SHP77 (cell line): ENCODE measurements at places on chromosomes 16 and 17.
A peak's percentile ranks its signal among the peaks of the same experiment; 100 is the strongest.

DNA sequence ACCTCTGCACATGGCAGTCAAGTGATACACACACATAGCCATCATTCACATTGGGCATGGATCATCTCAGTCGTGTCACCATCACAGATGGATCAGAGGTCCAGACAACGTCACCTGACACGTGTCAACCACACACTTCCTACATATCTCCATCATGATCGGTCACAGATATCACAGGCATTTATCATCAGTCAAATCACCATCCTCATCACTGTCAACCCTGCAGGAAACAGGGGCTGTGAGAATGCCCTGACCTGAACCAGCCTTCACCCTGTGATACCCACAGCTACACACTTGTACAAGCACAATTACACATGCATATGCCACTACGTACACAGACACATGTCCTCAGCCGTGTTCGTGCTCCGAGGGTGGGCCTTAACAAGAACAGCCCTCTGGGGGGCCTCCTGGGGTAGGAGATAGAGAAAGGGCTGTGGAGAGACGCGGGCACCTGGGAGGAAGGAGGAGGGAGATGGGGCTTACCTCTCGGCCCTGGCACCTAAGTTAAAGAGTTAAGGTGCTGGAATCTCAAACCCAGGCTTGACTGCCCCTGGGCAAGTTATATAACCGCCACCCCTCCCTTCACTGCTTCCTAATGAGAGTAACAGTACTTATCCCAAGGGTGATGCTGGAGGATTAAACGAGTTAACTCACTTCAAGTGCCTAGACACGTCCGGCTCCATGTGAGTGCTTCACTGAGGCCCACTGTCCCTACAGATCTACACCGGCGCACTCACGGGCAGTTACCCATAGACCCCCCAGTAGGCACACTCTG lies 1.1 kb downstream of the SLC12A4 start:
- no peak for DNase-seq

DNA sequence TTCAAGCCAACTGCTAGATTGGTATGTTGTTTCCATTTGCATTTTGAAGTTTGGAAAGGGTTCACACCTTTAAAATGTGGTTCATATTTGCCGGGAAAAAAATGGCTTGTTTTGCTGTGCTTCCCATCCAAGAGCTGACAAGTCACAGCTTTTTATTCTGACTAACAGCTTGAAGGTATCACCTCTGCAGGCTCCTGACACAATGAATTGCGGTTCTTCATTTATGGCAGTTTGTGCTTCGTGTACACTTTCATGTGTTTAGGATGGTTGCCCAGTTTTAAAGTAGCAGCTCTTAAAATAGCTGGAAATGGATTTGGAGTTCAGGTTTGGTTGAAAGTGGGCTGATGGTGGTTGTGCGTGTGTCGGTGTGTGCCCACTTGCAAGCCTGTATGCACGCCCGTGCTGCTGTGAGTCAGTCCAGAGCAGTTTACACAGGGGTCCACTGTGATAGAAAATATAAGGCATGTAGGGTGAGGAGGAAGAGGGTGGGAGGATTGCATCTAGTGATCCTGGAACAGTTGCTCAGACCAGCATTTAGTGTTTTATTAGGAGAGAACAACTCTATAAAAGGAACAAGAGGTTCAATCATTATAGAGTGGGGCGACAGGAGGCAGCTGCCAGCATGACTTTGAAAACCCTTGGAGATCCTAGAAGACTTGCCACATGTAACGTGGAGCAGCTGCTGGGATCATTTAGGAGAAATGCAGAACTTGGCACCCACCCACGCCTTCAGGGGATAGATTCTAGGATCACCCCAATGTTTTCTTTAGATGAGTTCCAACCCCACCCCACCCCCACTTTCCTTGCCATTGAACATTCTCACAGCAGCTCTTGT lies 108.0 kb upstream of the TBX2 start:
- no peak for DNase-seq

DNA sequence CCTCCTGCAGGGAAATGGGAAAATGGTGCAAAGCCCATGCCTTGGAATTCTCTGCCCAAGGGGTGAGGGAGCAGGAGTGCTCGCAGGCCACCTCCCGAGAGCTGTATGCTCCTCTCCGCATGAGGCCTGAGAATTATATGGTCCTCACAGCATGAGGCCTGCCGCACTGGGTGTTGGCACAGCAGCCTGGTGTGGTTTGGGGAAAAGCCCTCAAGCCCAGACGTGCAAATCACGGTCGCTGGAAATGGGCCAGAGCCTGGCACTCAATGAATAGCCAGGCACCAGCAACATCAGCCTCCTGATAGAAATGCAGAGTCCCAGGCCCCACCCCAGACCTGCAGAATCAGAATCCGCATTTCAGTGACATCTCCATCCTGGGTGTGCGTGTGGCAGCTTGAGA lies 156.4 kb upstream of the FOXF1 start:
- DNase-seq = no peak

GRCh38 chr17:30570596-30571265 lies 93.5 kb downstream of the GOSR1 start:
- DNase-seq = no peak

GRCh38 chr16:66459878-66460277 lies 32.8 kb downstream of the BEAN1 start:
- peak; percentile 67 for DNase-seq

- no peak for DNase-seq
Measured at GRCh38 chr17:32960815-32961214, 30.8 kb upstream of the SPACA3 start.

GRCh38 chr16:1830213-1830612 lies 3.2 kb downstream of the FAHD1 start:
- no peak for DNase-seq

DNA sequence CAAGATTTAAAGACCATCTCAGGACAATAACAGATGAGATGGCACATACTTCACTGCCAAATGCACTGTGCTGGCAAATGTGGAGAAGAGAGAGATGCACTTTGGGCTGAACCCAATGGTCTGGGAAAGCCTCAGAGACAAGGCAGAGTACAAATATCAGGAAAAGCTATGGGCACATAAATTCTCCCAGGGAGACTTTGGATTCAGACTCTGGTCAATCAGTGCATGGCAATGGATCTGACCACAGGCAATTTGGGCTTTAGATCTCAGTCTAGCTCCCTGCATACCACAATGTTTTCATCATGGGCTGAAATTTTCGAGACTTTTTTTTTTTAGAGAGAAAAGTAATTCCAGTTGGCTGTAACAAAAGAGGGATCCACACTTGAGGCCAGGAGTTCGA lies 20.0 kb upstream of the XPO6 start:
- no peak for DNase-seq

GRCh38 chr17:42422412-42422957 lies 571 bp downstream of the CAVIN1 start:
- DNase-seq = no peak

GRCh38 chr17:75476752-75477489 lies 20.5 kb downstream of the TMEM94 start:
- DNase-seq = no peak
